Effector memory CD4-positive, alpha-beta T cell (primary cell): ENCODE measurements at places on chromosomes 3 and 15.

- DNase-seq, result no peak
Measured at GRCh38 chr3:184884359-184885017, 72.5 kb downstream of the VPS8 start.

DNA sequence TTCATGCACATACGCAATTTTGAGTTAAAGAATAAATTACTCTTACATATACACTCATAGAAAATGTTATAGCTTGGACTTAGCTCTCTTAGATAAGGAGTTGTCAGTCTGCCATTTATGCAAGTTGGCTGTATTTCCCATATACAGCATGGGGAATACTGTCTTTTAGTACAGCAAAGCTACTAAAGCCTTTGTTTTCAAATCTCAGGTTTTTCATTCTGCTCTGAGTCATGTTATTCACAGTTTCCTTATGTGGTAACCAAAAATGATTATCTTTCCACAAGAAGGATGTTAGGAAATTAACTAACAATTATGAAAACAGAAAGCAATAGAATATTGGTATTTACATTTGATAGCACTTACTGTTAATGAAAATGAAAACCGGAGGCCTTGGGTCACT, 4.3 kb upstream of the TIPARP start:
- no peak for DNase-seq

- no peak for DNase-seq
Measured at GRCh38 chr3:129252748-129253147, 3.3 kb downstream of the COPG1 start.

DNA sequence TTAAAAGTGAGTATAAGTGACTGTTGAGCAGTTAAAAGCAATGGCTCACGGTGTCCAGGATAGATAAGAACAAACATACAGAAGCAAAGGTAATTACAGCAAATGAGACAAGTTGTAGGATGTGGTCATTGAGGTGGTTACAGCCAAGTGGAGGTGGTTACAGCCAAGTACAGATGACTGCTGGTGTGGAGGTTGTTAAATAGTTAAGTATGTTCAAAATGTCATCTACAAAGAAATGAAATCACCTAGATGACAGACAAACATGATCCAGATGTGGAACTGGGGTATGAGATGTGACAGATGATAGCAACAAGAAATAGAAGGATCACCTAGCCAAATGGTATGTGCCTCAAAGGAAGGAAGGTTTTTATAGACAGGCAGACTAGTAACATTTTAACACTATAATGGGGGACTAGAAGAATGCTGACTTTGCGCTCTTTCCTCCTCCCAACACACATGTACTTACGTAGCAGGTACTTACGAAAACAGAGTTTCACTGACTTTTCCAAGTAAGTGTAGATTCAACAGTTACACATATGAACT, 6.8 kb upstream of the ANKRD28 start:
- DNase-seq, result no peak
